Bronchial epithelial cell (primary cell): ENCODE measurements at places on chromosomes 12 and 14.
A peak's percentile ranks its signal among the peaks of the same experiment; 100 is the strongest.

DNA sequence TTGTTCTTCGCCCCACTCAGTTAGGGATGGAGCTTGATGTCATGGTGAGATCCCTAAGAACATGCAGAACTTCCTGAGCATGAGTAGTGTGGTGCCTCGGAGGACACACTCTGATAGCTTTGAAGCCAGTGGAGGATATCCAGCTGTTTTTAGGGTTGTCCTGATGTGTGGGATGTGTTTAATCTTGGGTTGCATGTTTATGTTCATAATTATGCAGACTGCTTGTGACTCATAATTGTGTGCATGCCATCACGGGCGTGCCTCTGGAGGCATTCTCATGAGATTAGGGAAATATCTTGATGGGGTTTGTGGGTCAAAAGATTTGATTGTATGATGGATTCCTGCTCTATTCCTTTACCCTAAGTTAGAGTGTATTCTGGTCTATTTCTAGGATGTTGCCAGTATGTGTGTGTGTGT lies 267.4 kb upstream of the PELI2 start:
- DNase-seq = peak; percentile 68

DNA sequence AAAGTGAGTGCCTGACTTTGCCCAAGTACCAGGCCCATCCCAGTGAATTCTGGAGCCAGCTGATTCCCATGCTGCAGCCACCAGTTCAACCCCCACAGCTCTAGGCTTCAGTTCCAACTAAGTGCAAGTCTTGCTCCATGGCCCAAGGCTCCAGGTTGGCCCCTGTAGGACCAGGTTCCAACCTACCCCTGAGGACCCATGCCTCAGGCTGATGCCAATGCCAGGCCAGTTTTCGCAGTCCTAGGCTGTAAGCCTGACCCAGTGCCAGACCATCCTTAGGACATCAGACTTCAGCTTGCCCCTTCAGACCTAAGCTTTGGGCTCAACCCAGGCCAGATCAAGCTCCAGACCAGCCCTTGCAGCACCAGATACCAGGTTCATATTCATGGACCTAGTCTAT lies 352.6 kb downstream of the FSCB start:
- DNase-seq = no peak

DNA sequence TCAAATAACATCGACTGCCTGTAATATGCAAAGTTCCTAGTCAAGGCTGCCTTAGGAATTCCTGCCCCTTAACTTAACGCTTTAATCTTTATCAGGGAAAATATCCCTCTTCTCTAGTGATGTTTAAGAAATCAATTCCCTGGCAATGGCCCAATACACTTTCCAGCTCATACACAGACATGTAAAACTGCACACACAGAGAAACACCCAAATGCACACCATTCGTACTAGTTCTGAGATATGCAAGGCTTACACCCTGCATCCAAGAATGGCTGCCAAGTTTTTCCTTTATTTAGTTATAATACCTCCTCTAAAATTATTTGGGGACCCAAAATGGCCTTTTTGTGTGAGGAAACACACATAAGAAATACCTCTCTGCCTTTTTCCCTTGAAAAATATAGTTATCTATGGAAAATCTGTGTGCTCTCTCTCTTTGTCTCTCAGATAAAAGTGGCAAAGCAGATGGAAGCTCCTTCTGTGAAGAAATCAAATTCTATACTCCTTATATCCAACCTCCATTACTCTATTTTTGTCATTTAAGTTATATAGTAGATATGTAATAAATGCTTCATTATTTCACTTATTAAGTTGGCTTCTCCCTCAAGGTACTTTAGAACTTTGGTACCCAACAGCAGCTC lies 120.0 kb upstream of the MDM1 start:
- no peak for DNase-seq

DNA sequence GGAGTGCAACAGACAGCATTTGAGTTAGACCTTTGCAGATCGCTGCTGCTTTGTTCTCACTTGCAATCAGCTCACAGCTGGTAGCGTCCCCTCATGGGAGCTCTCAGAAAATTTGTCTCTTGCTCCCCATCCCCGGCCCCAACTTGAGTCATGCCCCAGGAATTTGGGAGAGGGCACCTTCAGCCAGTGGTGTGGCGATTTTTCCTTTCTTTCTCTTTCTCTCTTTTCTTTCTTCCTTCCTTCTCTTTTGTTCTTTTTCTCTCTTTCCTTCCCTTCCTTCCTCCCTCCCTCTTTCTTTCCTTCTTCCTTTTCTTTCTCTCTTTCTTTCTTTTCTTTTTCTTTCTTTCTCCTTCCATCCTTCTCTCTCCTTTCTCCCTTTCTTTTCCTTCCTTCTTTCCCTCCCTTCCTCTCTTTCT lies 34.2 kb upstream of the MAP1LC3B2 start:
- no peak for DNase-seq

- DNase-seq = peak; percentile 48
Measured at GRCh38 chr12:52975820-52976573, 27.1 kb downstream of the KRT18 start.

DNA sequence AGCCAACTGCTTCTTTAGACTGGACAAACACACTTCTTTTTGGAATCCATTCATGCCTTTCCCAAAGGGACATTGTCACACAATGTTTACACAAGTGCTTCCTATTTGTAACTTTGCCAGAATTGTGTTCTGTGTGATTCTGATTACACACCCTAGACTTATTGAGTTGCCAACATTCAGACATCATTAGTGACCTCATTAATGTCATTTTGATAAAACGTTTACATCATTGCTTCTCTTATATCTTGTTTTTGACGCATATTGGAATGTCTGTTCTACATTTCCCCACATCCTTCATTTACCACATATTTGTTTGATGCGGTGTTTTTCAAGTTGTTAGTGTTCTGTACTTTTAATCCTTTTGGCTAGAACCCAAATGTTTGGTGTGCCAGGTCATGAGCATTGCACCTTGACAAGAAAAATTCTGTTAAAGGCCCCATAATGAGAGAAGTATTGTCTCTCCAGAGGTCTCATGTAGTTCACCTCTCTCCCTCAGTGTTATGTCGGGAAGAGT lies 305.5 kb downstream of the AEBP2 start:
- peak; percentile 37 for DNase-seq
